A172 (cell line): ENCODE measurements at places on chromosomes 2 and 18. TPM values are rescaled to one million over a fixed set of nuclear protein-coding genes. Genes with fewer than 3 reads are reported as not detected.
A peak's percentile ranks its signal among the peaks of the same experiment; 100 is the strongest.

GRCh38 chr18:24791751-24792545 lies 331.5 kb downstream of the HRH4 start:
- DNase-seq, result no peak

DNA sequence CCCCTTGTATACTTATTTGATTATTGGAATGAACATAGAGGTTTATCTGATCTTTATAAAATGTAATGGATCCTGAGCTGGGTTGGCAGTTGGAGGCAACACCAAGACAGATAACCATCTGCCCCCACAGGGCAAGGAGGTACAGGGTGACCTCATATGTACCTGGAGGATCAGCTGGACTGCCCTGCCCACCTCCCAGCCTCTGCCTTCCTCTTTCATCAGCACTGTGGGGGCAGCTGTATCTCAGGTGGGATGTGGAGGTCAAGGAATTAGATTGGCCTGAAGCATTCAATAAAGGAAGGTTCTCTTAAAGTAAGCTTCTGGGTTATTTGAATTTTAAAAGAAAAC lies 92.6 kb downstream of the LYPD6 start:
- peak; percentile 22 for DNase-seq

The GPR155 gene
- total RNA-seq, result 0.90 and 2.4 TPM in 2 replicates

The PID1 gene
- 6.9 and 8.1 TPM in 2 replicates for total RNA-seq

The SLC30A3 gene
- total RNA-seq, result 3.2 and 6.5 TPM in 2 replicates

The NPHP1 gene
- 17.4 and 25.7 TPM in 2 replicates for total RNA-seq
